ENCODE measurements at places on chromosomes 16 and 17. TPM values are rescaled to one million over a fixed set of nuclear protein-coding genes. Genes with fewer than 3 reads are reported as not detected.

The GFER gene
- total RNA-seq: 31.9 TPM

DNA sequence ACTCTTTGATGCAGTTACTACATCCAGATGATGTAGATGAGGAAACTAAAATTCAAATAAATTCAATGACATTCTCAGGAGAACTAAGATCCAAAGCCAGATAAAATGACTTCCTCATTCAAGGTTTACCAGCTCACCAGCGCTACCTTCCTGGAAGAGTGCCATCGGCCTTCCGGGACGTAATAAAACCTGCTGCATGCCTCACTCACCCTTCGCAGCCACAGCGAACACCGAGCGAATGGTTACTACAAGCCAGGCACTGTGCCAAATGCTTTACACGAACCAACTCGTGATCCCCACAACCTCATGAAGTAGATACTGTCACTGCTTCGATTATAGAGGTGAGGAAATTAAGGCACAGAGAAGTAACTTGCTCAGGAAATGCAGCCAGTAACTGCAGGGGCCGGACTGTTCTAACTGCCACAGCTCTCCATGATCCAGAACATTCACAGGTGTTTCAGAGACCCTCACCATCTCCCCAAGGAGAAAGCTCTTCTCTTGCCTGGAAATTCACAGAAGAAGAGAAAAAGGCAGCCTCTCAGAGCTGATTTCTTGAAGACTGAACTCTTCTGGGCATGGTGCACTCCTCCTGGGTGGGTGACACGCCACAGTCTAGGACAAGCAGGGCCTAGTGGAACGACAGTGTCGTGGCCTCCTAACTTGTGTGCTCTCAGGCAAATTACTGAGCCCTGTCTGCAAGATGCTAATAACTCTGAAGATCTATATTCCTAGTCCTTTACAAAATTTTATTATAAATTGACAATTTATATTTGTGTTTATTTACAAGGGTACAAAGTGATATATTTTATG, 46.8 kb downstream of the HIC1 start:
- DNase-seq: peak; percentile 68

The PRAC1 gene
- total RNA-seq: not detected

The HOXB6 gene
- 1.9 TPM for total RNA-seq

The KRT36 gene
- not detected for total RNA-seq

- no peak for DNase-seq
Measured at GRCh38 chr16:982145-983043, 824 bp downstream of the SOX8 start.

The KRTAP3-2 gene
- total RNA-seq: not detected

DNA sequence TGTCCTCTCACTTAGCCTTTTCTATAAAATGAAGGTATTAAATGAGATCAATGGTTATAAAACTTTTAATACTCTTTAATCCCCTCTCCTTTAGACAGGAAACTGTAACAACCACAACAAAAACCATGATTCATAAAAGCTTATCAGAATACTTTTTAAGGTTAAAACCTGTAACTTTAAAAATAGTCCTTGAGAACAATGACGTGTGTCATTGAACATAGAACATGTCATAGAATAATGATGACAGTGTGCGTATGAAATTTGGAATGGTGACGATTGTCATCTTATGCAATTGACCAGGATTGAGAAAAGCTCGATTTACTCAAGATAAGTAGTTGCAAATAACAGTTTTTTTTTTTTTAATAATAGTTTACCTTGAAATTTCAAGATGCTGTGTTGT, 94.1 kb downstream of the PLCG2 start:
- no peak for DNase-seq

GRCh38 chr16:3458852-3459361, 15.4 kb downstream of the NAA60 start:
- no peak for DNase-seq

The CCL22 gene
- 12.9 TPM for total RNA-seq

DNA sequence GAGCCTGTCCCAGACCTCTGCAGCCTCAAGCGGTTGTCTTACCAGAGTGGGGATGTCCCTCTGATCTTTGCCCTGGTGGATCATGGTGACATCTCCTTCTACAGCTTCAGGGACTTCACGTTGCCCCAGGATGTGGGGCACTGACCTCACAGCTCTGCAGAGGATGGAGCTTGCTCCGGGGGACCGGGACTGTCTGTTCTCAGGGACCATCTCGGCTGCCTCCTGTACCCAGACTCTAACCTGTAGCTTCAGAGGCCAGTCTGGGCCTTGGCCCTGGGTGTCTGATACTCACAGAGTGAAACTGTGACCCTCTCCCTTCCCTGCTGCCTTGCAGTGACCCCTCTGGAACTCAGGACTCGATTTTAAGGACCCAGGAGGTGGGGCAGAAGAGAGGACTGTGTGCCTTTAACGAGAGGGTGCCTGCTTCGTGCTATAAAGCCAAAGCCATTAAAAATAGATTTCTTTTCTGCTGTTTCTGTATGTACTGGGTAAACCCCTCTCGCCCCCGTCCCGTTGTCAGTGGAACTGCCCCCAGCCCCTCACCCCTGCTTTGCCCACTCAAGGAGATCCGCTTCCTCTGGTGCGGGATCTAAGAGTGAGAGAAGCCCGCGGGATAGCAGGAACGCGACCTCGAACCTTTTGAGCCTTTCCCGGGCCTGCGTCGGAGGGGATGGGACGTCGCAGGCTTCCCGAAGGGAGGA, 1.1 kb upstream of the LLGL2 start:
- no peak for DNase-seq

The PPP1R1B gene
- not detected for total RNA-seq

DNA sequence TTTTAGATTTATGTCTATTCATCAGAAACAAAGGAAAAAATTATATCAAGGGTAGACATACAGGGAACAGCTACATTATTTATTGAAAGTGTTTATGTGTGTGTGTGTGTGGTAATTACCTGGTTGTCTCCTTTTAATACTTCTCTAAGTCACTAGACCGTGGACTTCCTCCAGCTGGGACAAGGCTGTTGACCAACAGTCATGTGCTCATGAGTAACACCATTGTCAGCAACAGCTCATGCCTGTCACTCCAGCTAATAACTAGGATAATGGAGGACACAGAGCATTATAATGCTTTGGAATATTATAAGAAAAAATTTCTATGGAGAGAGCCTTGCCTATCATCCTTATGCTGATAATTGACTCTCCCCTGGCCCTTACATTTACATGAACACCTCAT, 125.3 kb upstream of the SALL1 start:
- DNase-seq: no peak

The LGALS9B gene
- not detected for total RNA-seq

GRCh38 chr16:89031715-89032659, 55.0 kb upstream of the CBFA2T3 start:
- peak; percentile 87 for DNase-seq
